ENCODE measurements at places on chromosomes 3 and 15. TPM values are rescaled to one million over a fixed set of nuclear protein-coding genes. Genes with fewer than 3 reads are reported as not detected.

TRAIP gene
- total RNA-seq, result 25.1 TPM

MEIS2 gene
- not detected for total RNA-seq

AMOTL2 gene
- 0.42 TPM for total RNA-seq

ROPN1 gene
- not detected for total RNA-seq

IGDCC3 gene
- not detected for total RNA-seq

IL12A gene
- total RNA-seq, result not detected

GABRA5 gene
- not detected for total RNA-seq

ZNF860 gene
- total RNA-seq, result 0.30 TPM

GRIP2 gene
- total RNA-seq, result not detected

TTC21A gene
- 2.3 TPM for total RNA-seq
